ENCODE measurements at places on chromosomes 7 and 10.

- peak; percentile 23 for DNase-seq
Observed at GRCh38 chr10:69961881-69962745, 90.5 kb upstream of the MACROH2A2 start.

DNA sequence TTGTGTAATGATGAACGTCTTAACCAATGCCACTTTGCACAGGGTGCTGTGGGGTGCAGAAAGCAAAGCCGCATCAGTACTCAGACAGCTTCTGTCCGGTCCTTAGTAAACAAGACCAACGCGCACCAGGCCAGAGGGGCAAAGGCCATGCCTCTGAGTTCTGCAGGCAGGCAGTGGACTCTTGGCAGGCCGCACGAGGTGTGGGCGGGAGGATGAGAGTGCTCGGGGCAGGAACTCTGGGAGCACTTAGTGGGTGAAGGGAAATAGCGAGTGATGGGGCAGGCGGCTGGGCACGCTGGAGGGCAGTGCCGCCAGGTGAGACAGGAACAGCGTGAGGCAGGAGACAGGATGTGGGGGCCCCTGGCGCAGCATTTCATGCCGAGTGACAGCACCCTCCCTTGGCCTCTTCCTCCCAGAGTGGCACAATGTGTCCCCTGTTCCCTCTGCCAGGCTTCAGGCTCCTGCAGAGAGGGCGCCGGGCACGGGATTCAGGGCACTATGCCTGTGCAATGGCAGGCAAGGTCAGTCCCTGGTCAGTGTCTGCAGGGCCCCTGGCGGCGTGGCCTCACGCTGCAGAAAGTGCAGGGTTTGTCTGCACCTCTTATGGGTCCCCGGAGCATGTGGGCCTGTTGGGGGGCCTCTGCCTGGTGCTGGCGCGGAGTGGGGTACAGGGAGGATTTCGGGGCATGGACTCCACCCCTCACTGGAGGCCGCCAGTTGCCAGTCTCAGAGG, 60.4 kb downstream of the VIPR2 start:
- DNase-seq, result no peak

- peak; percentile 25 for DNase-seq
Observed at GRCh38 chr10:118472415-118473304, 122.8 kb downstream of the PRLHR start.

DNA sequence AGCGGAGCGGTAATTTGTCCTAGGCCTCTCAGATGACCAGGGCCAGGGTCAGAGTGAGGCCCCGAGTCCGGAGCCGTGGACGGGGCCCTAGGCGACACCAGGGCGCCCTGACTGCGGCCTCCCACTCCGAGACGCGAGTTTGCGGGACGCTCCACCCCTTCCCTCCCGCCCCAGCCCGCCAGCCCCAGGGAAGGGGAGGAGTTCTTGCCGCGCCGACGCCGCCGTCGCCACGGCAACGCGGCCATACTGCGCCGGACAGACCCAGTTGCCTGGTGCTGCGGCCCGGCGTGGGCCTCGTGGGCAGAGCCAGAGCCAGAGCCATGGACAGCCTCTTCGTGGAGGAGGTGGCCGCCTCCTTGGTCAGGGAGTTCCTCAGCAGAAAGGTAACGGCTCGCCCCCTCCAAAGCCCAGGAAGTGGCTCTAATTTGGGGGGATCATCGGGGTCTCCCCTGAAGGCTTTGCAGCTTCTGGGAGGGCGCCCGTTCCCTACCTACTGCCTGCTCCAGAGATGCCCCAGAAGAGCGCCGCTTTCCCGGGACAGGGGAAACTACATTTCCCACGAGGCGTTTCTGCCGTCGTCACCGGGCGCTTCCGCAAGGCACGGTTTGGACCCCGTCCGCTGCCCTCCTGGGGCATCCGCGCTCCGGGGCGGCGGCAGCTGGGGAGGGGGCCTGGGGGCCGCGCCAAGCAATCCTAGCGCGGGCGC, at the start of gene MINDY4:
MINDY4 (plus strand) TSS at position 244 of the 706 bp plus-strand sequence; CDS start at position 321, 77 bp downstream.
- DNase-seq, result peak; percentile 82

- no peak for DNase-seq
Observed at GRCh38 chr10:60125895-60126294, 219.5 kb upstream of the CCDC6 start.

GRCh38 chr10:94571081-94571480, 25.5 kb downstream of the HELLS start:
- no peak for DNase-seq

DNA sequence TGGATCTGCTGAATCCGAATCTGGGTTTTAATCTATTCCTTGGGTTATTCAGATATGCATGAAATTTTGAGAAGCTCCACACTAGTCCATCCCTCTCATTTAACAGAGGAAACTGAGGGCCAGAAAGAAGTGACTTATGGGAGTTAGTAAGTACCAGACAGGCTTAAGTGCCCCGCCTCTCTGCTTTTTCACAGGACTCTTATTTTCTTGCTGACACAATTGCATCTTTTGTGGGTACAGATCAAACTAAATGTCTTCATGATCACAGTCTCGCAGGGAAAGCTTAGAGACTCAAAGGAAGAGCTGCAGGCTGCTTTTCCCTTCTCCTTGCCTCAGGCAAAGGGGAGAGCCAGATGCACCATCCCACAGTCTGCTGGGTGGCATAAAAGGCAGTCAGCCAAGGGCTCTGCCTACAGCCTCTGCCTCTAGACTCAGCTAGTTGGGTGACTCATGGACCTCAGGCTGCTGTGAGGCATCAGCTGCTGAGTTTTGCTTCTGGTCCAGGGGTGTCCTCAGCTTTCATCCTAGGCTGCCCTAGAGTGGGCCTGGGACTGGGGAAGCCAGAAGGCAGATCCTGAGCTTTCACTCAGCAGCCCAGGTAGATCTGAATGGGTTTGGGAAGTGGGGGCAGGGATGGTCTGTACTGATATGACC, 11.6 kb downstream of the GOLGA7B start:
- no peak for DNase-seq

- DNase-seq, result no peak
Observed at GRCh38 chr7:51326656-51327286, 10.2 kb upstream of the COBL start.

DNA sequence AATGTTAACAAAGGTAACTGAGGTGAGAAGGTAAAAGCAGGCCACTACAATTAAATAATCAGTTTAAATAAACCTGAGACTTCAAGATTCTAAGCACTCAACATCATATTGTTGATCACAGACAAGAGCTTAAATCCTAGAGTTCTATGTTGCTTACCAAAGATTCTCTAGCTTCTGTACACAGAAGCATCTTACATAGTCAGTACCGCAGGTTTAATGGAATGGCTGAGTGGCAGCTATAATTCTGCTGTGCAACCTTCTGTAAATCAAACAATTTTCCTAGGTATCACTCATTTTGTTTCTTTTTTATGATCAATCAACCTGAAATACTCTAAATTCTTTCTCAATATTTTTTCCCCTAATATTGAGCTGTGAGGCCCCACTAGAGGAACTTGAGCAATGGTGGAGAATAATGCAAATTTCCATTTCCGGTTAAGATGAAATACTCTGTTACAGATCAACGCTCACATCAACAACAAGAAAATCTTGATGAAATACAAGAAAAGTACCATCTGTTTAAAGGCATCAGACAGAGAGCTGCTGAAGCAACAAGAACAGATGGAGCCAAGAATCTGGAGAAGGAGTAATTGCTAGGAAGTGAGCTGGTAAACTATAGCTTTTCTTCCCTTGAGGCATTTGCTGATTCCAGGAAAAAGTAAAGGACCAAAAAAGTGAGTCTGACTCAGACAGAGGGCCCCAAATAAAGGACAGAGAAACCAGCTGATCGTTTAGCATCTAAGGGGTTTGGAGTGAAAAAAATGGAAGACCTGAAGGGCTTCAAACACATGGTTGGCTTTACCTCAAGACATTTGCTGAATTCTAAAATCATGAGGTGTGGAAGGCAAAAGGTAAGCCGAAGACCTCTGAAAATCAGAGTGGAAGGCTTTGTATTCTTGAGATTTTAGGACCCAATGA, 22.6 kb downstream of the PNPLA8 start:
- DNase-seq, result no peak

DNA sequence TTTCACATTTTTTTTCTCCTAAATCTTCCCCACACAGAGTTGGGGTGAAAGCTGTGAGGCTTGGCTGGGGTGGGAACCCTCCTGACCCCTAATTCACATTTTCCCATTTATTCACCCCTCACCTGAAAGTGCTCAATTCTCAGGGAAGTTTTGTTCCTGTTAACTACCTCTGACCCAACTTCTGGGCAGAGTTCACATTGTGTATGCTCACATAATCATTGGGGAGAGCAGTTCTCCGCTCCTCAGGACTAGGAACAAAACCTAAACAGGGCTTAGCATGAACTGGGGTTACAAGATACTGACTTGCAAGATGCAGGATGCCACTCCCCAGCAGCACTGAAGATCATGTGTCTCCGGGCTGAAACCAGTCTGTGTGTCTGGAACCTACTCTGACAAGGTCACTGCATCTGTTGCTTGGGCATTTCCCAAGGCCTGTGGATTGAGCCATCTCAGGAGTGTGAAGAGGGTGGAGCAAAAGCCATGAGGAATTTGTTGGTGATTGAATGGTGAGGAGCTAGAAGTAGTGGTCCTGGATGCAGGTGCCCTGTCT, 258.1 kb upstream of the IGFBP3 start:
- DNase-seq, result no peak

DNA sequence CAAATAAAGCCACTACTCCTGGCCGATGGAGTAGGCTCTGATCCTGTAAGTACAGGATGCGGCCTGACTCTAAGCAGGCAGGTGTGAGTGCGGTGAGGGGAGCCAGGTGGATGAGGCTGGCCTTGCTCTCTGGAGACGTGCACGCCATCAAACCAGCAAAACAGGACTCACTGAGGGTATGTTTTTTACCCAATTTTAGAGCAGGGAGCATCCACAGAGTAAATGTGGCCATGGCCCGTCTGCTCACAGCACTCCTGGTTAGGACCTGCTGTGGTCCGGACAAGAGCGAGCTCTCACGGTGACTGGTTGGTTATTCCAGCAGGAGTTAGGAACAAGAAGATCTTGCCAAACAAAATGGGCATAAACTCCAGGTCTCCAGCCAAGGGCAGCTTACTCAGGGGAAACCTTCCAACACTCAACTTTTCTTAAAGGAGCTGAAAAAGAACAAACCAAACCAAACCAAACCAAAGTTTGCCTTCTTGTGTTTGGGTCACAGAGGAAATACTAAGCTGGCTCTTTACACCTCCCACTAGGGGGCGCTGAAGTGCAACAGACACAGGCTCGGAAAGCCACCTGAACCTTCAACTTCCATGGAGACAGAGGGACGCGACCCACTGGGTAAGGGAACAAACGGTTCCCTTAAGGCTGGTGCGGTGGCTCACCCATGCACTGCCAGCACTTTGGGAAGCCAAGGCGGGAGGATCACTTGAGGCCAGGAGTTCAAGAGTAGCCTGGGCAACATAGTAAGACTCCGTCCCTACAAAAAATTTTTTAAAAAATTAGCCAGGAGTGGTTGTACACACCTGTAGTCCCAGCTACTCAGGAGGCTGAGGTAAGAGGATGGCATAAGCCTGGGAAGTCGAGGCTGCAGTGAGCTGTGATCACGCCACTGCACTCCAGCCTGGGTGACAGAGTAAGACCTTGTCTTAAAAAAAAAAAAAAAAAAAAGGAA, 122.4 kb downstream of the CLEC2L start:
- DNase-seq, result peak; percentile 87

- DNase-seq, result peak; percentile 82
Observed at GRCh38 chr10:119079599-119080520, 757 bp downstream of the EIF3A start.

GRCh38 chr7:135224027-135224426, 9.6 kb upstream of the STRA8 start:
- no peak for DNase-seq

DNA sequence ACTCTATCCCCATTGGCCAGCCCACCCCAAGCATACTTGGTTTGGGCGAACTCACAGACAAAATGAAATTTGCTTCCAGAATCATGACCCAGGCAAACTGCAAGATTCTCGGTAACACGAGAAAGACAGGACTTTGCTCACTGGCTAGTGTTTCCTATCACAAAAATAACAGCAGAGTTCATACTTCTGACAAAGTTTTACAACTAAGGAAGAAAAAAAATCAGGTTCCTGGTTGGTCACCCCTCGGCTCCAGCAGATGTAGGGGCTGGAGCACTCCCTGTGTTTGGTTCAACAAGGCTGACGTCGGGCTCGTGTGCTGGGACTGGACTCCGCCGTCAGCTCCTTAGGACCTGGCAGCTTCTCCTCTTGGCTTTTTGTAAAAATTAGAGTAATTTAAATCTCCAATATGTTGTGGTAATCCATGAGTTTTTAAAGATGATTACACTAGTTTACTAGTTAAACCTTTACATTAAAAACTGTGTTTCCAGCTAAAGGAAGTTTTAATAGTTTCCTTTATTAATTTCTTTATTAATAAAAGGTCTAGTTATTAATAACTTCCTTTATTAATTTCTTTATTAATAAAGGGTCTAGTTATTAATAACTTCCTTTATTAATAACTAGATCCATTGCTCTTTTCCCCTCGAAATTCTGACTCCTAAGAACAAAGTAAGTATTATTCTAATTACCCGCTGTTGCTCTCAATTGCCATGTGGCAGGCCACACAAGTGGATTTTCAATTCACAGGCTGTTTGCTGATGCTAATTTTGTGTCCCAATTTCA, 115.6 kb upstream of the RNF32 start:
- DNase-seq, result peak; percentile 4

DNA sequence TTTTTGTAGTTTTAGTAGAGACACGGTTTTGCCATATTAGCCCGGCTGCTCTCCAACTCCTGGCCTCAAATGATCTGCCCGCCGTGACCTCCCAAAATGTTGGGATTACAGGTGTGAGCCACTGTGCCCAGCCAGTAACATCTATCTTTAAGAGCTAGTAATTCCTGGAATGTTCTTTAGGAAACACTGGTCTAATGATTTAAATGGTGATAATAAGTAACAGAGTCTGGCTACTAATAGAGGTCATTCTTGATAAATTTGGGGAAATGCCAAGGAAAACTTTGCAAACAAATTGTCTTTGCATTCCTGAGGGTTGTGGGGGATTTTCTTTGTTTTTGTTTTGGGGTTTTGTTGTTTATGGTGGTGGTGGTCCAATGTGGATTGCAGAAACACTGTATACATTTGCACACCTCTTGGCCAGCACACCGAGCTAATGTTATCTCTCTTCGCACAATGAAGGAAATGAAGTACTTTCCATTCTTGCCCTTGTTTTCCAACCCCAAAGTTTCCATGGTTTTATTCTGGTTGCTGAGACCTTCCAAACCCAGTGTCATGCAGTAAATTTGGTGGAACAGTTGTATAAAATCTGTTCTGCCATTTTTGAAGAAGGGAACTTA, 51.3 kb upstream of the WIPF3 start:
- DNase-seq, result no peak

DNA sequence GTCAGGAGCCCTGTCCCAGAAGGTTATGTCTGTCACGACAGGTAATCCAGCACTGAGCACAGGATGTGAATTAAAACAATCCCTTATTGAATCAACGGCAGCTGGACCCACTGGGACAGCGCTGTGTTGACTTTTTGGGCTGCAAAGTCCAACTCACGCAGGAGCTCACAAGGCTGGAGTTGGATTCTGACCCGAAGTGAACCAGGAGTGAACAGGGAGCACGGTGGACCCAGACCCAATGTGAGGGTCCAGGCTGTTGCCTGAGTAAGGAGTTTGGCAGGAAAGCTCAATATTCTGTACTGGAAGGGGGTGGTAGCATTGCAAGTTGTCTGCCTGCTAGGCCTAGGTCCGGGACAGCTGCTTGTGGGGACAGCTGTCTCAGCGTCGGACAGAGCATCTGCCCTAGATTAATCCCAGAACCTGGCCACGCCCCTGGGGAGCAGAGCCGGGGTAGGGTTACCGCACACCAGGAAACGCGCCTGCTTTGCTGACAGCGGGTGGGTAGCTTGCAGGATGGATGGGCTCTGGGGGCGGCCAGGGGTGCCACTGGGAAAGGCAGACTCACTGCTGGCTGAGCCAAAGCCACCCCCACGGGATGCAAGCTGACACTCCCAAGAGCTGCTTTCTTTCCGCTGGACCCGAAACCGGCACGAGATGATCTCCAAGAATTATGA, 24.0 kb downstream of the COL26A1 start:
- DNase-seq, result no peak

Measured in activated CD8-positive, alpha-beta memory T cell treated with anti-CD3 and anti-CD28 coated beads, Interleukin-2, amount 10 ng/mL, durations not matched to agents 7 days and 5 days (primary cell).